Fibroblast of the aortic adventitia (primary cell): ENCODE measurements at places on chromosomes 2 and 18.
A peak's percentile ranks its signal among the peaks of the same experiment; 100 is the strongest.

DNA sequence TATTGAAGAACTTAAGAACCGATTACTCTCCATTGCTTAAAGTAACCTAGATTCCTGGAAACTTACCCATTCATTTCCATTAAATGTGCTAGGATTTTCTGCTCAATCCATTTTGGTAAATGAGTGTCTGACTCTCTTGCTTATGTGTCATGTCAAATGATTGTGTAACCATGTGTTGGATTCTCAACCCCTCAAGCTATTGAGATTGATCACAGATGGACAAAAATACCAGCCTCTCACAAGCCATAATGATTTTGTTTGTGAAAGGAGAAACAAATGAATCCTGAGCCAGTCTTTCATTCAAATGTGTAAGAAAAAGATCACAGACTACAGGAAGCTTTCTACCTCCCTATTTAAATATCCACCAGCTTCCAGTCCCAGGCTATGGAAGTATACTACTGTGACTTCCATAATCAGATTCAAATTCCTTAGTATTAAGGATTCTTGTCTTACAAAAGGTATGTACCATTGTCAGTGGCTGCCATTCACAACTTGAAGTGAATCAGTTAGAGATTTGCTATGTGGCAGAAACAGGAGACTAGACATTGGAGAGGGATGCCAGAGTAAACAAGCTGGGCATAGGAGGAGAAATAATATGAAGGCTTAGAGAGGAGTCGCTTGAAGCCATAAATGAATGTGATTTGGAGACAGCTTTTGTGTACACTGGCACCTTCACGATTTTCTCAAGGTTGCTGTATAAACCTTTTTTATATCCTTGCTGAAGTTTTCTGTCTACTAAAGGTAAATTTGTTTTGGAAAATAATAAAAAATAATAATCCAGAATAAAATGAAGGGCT, 498.5 kb upstream of the SETBP1 start:
- DNase-seq = no peak

- no peak for DNase-seq
These were observed 130.5 kb downstream of the LPIN1 start for GRCh38 chr2:11876889-11877288.

GRCh38 chr2:137118140-137118539, 352.8 kb downstream of the THSD7B start:
- no peak for DNase-seq

DNA sequence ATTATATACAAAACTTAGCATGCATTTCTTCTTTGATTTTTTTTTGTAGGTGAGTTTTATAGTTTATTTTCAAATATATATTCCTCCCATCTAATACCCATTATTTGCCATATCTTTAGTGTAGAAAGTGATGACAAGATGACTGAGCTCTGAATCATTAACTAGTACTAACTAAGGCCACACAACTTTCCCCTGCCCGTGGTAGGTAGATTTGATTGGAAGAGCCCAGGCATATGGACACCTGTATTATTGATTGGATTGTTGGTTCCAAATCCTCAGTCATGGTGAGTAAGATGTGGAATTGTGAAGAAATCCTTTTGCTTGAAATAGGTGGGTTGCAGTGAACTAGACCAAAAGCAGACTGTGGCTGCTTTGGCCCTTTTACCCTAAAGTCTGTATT, 54.8 kb downstream of the ABI2 start:
- no peak for DNase-seq

GRCh38 chr18:2070631-2071030, 500.7 kb downstream of the METTL4 start:
- no peak for DNase-seq

DNA sequence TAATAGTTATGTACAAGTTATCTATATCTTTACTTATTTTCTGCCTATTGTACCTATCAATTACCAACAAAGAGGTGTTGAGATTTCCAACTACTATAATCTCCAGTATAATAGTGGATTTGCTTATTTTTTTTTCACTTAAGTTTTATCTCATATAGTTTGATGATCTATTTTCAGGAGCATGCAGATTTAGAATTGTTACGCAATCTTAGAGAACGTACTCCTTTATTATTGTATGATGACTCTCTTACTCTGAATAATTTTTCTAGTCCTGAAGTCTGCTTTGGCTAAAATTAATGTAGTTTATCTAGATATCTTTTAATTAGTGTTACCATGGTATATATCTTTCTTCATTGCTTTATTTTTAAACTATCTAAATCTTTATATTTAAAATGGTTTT, 205.2 kb downstream of the SCG2 start:
- DNase-seq = no peak

DNA sequence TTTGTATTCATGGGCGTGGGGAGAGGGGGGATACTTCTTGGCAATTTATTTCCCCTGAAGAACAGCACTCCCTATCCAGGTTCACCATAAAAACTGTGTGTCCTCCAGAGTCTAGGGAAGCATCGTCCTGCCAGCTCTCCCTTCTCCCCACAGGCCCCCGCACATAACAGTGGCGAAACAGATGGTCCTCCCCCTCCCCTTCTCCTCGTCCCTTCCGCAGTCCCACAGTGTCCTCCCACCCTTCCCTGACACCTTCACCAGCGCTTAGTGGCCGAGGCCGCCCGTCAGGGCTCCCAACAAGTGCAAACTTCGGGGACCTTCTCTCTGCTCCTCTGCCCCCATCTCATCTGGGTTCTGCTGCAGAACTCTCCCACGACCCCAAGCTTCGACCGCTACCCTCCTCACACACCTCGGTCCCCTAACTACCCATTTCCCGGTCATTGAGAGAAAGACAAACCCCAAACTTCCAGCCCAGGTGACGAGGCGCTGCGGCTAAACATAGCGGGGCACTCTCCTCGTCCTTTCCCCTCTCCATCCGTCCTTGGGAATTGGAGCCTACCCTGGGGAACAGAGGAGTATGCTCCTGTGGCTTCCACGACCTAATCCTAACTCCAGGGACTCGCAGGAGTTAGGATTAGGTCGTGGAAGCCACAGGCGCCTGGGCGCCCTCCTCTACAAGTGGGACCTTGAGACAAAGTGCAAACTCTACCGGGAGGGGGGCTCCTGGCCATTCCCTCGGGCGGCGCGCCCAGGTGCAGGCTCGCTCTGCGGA, 971 bp downstream of the ZNF385B start:
- no peak for DNase-seq

DNA sequence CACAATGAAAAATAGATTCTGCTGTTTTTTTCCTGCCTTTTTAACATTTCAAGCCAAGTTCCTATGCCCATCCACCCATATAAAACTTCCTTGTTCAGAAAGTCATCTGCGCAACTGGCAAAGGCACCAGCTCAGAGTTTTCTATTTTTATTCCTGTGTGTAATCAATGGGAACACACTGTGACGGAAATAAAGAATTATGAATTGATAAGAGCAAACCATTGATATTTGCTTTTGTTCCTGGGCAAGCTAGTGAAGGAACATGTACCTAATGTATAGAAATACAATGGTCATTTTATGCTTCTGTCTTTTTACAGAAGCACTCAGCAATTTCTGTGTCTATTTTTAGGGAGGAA, 30.8 kb upstream of the AAK1 start:
- no peak for DNase-seq

DNA sequence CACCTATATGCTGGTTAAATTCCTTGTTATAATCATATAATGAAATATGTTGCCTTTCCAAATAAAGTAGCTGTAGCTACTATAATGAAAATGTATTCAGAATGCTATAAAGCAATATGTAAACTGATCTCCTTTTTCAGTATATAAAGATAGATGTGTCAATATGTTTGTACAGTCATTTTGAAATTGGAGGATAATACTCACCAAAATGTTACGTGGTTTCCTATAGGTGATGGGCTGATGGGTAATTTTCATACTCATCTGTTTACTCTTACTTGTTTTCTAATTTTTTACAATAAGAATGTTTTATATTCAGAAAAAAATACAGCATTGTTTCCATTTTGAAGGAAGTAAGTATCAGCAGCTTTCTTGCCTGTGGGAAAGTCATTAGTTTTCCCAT, 70.2 kb downstream of the PRKRA start:
- DNase-seq = no peak

DNA sequence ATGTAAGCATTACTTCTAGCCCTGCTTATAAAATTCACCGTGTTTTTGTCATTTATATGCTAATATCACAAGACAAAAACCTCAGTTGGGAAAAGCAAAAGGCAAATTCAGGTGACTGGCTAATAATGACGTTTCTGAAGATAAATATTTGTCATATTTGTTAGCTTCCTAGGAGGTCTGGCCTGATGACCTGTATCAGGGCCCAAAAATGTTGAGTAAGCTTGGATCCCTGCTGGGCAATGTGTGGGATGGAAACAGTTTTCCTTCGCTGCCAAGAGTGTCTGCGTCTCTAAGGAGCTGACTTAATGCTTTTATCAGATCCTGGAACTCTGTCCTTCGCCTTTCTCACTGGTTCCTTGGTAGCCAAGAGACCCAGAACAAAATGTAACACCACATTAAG, 230.1 kb upstream of the PXDN start:
- peak; percentile 72 for DNase-seq

- peak; percentile 15 for DNase-seq
These were observed 1263.4 kb downstream of the DSC3 start for GRCh38 chr18:29779096-29779495.

DNA sequence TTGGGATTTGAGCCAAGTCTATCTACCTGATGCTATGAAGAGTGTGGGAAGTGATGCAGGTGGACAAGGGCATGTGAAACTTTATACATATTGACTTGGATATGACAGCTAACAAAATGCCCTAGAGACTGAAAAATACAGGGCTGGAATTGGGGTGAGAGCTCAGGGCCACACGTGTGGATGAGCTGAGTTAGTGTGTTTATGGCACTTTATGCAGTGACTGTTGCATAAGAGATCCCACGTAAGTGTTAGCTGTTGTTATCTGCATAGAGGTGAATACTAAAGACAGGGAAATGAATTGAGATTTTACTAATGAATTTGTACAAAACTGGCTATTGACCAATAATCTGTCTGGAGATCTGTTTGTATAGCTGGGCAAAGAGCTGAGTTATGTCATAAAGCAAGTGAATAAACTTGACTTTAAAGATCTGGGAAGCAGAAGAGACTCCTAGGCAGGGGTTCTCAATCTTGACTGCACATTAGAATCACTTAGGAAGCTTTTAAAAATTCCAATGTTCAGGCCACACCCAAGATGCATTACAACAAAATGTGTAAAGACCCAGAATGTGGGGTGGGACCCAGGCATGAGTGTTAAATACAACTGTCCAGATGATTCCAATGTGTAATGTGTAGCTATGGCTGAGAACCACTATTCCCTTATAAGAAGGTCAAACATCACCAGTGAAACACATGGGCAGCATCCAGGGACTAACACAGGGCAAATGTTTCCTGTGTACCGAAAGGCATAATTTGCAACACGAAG, 74.2 kb upstream of the STK17B start:
- DNase-seq = peak; percentile 48

DNA sequence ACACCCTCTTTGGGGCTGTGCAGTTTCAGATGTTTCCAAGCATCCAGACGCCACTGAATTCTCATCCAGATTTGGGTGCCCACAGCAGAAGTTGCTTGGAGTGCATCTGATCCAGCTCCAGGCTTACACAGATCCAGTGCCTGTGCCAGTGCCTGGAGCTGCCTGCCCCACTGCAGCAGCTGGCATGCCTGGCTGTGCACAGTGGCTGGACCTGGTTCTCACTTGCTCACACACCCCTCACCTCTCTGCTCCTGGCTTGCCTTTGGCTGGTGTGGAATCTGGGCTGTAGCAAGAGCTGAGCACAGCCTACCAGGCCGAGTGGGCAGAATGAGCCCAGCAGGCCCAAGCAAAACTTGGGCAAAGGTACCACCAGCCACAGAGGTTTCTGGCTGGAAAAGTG, 137.9 kb downstream of the SPAG16 start:
- no peak for DNase-seq
